Fibroblast of skin of scalp (primary cell): ENCODE measurements at places on chromosomes 1 and 21.

- no peak for DNase-seq
Measured at GRCh38 chr21:46029186-46029924, 47.8 kb downstream of the COL6A1 start.

- DNase-seq, result no peak
Measured at GRCh38 chr1:30817548-30817947, 60.0 kb upstream of the LAPTM5 start.

- DNase-seq, result no peak
Measured at GRCh38 chr1:246221485-246222255, 285.4 kb downstream of the SMYD3 start.

GRCh38 chr1:52182874-52183400 is 41.0 kb downstream of the ZFYVE9 start:
- no peak for DNase-seq

DNA sequence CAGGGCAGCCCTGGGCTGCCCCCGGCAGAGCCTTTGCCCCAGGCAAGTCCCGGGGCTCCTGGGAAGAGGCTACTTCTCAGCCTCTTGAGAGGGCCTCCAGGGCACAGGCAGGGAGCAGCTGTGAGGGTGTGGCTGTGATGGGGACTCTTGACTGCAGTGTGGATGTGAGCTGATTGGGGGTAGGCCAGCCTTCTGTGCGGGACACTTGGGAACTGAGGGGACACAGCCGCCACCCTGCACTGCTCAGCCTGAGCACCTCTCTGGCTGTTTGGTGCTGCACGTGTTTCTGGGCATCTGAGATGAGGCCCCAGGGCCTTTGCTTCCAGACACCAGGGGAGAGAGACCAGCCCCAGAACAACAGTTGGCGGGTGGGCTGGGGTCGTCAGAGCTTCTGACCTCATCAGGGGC is 62.1 kb downstream of the SKI start:
- DNase-seq, result no peak

DNA sequence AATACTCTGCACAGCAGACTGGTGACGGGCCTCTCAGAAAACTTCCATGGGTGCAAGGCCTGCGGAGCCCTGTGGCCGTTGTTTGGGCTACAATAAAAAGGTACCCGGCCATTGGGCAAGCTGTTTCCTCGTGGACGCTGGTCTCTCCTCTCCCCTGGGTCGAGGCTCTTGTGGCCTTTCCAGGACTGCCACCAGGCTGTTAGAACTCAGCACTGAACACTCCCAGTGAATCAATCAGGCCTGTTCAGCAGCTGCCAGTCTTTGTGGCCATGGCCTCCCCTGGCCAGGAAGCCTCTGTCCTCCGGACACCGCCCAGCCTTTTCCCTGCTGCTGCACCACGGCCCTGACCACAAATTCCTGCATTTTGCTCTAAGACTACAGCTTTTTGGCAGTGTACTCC is 33.0 kb upstream of the ACTRT2 start:
- no peak for DNase-seq

- DNase-seq, result no peak
Measured at GRCh38 chr1:33537885-33538284, 65.4 kb downstream of the ZSCAN20 start.

DNA sequence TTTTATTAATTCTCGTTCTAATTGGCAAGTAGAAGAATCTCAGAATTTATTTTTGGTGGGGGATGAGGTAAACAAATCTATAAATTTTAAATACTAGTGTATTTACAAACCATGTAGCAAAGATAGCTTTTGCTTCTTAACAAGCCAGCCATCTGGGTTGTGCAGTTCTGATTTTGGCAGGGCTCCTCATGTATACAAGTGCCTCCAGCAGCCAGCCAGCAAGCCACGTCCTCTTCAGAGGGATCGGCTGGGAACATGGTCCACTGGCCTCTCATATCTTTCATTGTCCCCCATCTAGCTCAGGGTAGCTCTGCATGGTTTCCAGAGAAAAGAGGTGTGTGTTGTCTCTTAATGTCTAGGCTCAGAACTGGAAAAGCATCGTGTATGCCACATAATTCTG is 659.1 kb downstream of the MRPL39 start:
- no peak for DNase-seq

- DNase-seq, result no peak
Measured at GRCh38 chr1:31447210-31447609, 34.2 kb downstream of the SERINC2 start.

- no peak for DNase-seq
Measured at GRCh38 chr1:204301171-204301957, 58.4 kb downstream of the PLEKHA6 start.

GRCh38 chr1:118148034-118148433 is 37.0 kb downstream of the SPAG17 start:
- DNase-seq, result peak; percentile 46

- DNase-seq, result no peak
Measured at GRCh38 chr1:59768792-59769735, 45.7 kb upstream of the HOOK1 start.

DNA sequence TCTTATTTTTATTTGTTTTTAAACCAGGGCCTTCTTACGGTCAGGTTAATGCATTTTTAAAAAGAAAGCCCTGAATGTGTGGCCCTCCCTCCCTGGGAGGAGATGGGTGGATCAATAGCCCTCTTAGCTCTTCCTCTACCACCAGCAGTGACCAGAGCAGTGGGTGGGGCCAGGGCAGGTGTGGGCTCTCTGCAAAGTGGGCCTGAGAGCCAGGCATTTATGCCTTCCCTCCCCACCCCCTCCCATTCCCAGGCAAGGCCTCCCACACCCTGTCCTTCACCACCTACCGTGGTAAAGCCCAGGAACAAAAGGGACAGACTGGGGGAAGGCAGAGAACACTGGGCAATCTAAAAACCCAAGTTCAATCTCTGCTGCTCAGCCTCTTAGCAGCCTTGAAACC is 63.9 kb downstream of the SSBP3 start:
- DNase-seq, result no peak

- DNase-seq, result peak; percentile 54
Measured at GRCh38 chr1:109274533-109275476, 8.1 kb downstream of the PSRC1 start.

DNA sequence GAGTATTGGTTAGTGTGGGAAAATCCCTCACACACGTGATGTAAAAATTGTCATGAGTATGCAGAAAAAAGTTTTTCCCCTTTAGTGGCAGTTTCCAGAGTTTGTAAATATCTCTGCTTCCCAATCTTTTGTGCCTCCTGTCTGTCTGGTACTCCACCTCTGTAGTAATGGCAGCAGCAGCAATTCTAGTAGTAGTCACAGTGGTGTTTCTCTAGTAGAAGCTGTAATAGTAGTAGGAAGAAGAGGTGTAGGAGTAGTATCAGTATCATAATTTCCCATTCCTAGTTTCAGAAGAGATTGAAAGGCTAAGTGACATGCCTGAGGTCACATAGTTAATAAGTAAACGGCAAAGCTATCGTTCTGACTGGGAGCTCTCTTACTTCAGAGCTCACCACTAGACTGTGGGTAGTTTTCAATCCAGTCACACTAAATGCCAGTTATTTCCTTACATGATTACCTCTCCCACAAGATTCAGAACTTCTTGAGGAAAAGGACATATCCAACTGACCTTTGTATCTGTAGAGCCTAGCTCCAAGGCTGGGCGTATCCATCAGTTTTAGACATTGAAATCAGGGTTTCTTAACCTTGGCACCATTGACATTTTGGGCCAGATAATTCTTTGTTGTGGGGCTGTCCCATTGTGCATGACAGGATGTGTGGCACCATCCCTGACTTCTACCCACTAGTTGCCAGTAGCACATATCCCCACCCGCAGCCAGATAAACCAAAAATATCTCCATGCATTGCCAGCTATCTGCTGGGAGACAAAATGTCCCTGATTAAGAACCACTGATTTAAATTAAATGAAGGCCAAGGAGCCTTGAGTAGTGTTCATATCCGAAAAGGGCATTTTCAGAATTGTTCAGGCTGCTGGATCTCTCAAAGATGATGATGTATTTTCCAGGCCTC is 135.9 kb downstream of the FGGY start:
- DNase-seq, result no peak

DNA sequence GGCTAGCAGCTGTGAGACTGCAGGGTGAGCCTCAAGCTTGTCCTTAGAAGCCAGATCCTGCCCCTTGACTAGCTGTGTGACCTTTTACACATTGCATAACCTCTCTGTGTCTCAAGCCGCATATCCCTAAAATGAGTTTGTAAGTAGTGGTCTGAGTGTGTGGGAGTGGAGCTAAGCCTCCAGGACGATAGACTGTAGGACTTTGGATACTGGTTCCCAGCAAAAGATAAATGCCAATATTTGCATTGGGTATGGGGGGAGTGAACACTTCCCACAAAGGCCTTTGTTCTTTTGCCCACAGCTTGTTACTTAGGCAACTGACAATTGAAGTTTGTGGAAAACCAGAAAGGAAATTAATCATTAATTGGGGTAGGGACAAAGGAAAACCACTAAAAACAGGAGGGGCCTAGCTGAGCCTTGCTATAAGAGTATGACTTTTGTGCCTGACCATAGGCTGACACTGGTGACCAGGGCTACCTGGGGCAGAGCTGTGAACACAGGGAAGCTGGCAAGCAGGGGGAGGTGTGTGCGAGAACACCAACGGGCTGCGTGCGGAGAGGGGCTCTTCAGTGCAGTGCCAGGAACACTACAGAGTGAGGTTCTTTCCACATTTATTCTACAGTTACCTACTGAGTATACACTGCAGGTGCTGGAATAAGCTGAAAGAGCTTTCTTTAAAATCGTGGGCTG is 102.4 kb upstream of the ETV3 start:
- no peak for DNase-seq

DNA sequence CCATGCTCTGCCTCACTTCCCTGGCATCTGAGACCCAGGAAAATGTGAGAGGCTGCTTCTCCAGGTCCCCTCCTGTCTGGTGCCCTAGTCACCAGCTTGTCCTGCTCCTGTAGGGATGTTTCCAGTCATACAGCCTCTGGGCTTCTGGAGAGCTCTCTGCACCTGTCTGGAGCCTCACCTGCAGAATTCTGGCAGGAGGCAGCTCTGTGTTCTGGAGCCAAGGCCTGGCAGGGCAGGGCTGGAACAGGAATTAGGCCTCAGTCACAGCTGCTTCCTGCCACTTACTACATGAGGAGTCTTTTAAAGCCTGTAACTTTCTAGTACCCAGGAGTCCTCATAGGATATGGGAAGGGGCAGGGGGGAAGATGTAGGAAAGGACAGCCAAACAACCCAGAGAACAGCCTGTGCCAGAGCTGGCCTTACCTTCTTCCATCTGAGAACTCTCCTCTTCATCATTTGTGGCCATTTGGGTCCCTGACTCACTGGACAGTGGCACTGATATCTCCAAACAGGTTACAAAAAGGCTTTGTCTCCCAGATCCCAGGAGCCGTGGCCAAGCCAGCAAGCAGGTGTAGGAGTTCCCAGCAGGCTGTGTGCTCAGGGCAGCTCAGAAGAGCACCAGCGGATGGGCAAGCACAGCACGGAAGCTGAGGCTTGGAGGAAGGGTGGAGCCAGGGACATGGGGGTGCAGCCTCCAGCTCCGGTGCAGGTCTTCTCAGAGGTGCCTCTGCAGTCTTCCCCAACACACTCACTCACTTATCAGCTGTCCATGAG is 31.4 kb upstream of the ARTN start:
- DNase-seq, result no peak

GRCh38 chr1:19430121-19431068 is 54.9 kb downstream of the CAPZB start:
- DNase-seq, result peak; percentile 49

- no peak for DNase-seq
Measured at GRCh38 chr1:10653370-10654125, 142.9 kb downstream of the CASZ1 start.

- no peak for DNase-seq
Measured at GRCh38 chr1:86829321-86829720, 84.6 kb downstream of the SELENOF start.

DNA sequence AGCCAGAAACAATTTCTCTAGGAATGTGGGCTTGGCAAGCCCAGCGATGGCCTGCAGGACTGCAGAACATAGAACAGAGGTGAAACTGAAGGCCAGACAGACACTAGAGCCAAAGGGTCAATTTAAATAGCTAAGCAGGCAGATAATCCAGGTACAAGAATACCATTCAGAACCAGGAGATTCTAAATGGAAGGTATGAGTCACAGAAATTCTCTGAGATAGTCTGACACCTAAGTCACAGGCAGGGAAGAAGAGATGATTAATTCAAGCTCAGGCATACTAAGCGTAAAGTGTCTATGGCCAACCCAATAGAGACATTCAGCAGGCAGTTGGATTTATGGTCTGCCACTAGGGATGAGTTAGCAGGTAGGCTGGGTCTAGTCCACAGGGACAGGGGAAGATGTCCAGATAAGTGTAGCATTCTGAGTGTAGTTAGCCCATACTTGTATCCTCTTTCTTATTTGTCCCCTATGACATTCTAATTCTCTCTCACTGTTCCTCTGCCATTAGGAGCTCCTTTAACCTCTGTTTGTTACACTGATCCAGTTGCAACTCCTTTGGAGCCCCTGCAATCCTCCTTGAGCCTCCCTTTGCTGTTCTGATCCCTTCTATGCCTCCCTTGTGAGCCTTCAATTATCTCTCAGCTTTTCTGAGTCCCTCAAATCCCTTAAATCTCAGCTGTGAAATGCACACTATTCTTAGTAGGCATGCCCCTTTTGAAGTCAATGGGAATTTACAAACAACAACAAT is 383.8 kb downstream of the LMO4 start:
- no peak for DNase-seq

- peak; percentile 83 for DNase-seq
Measured at GRCh38 chr1:23035823-23036452, 16.7 kb downstream of the KDM1A start.

GRCh38 chr21:44943686-44944550 is 4.1 kb downstream of the SLX9 start:
- no peak for DNase-seq

- DNase-seq, result peak; percentile 31
Measured at GRCh38 chr1:223183268-223183862, 40.3 kb upstream of the TLR5 start.

DNA sequence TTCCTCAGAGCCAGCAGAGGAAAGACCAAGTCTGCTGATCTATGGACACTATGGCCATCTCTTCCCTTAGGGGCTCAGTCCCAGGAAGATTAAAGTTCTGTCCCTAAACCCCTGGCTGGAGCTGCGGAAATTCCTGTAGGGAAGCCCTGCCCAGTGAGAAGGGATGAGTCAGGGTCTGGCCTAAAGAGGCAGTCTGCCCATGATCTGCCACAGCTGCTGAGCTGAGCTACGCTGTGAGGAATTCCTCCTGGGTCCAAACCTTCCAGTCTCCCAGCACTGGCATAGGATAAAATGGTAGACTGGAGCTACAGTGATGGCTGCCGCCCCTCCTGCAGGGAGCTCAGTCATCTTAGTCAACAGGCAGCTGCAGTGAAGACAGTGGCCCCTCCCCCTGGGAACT is 213.7 kb downstream of the BRINP2 start:
- DNase-seq, result peak; percentile 23
